ENCODE measurements at places on chromosomes 5 and 9. TPM values are rescaled to one million over a fixed set of nuclear protein-coding genes. Genes with fewer than 3 reads are reported as not detected.

DNA sequence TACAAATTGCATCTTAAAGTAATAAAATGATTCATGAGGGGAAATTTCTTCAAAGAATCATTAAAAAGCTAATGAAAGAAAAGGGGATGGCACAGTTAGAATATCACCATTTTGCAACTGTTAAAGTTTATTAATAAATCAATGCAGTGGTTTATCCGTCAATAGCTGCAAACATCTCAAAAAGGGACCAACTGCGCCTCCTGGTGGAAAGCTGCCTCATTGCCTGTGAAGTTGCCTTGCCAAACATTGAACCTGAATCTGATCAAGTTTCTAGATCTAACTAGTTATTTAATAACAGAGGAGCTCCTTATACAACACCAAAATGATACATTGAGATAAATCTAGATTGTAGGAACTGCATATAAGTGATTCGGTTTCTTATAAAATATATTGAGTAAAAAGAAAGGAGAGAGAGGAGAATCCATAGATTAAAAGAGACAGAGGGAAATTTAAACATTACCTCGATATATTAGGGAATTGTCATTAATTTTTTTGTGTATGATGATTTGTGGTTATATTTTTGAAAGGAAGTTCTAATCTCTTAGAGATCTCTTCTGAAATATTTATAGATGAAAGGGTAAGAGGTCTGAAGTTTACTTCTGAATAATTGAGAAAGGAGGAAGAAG lies 6.9 kb upstream of the NDUFB6 start:
- no peak overlapping the region for H3K4me3 ChIP-seq
- H3K27me3 ChIP-seq: no peaks in the 10 kb centered on the region
- H3K4me1 ChIP-seq: no peaks in the 10 kb centered on the region
- no peak overlapping the region for H3K27ac ChIP-seq

GRCh38 chr5:154209591-154210081 lies 19.1 kb downstream of the GALNT10 start:
- no peak overlapping the region for H3K4me3 ChIP-seq
- no peaks in the 10 kb centered on the region for H3K27me3 ChIP-seq

The FGF10 gene
- total RNA-seq: 110 TPM

DNA sequence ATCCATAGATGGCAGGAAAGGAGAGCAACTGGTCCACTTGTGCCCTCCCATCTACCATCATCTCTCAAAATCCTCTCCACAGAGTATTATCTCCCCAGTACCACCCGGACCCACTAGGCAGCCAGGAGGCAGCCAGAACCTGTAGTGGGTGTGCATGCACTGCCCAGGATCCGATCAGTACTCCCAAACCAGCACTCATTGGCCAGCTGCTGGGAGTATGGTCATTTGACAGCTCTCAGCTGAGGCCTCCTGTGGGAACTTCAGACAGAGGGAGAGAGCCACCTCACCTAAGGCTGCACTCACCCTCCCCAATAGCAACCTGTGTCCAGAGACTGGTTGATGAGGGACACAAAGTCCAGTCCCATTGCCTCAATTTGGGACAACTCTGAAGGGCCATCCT lies 286.0 kb downstream of the TRIM36 start:
- no peak for DNase-seq
- H3K27ac ChIP-seq: no peak overlapping the region
- H3K4me3 ChIP-seq: no peak overlapping the region
- H3K36me3 ChIP-seq: no peaks in the 10 kb centered on the region

GRCh38 chr9:26176628-26177027 lies 498.4 kb upstream of the TUSC1 start:
- H3K27ac ChIP-seq: no peak overlapping the region
- no peak for DNase-seq
- H3K36me3 ChIP-seq: no peaks in the 10 kb centered on the region
- no peak overlapping the region for H3K4me3 ChIP-seq

DNA sequence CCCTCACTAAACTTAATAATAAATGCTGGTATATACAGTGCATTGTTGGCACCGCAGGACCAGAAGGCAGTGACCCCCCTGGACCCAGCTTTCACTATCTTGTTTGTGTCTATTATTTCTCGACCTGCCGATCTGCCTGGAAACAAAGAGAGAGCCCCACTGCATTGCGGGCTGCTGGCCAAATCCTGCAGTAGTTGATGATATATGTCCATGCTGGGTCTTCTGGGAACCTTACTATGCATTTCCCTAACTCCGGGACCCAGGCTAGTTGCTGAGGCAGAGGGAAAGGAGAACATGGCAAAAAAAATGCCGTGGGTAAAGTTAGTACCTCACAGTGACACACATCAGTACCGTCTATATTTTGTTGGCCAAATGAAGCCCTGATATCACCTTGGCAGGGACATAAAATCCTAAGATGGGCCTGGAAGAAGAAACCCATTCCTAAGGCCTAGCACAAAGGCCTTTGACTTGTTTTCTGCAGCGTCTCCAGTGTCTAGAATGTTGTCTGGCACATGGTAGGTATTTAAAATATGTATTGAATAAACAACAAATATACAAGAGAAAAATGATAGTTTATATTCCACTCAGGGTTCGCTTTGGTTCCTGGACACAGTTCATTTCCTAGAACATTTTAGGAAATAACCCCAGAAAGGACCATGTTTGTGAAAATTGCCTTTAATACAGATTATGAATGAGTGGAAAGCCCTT lies 46.1 kb downstream of the NMUR2 start:
- no peak overlapping the region for H3K4me3 ChIP-seq
- no peaks in the 10 kb centered on the region for H3K36me3 ChIP-seq
- no peaks in the 10 kb centered on the region for H3K4me1 ChIP-seq

- H3K36me3 ChIP-seq: no peaks in the 10 kb centered on the region
- H3K4me3 ChIP-seq: no peak overlapping the region
- H3K27me3 ChIP-seq: peaks cover 35% of the 10 kb centered on the region
Measured at GRCh38 chr9:6641961-6642360, 3.6 kb downstream of the GLDC start.

All from fibroblast of lung (primary cell).